GM04504 (cell line): ENCODE measurements at places on chromosomes 1 and 21.

DNA sequence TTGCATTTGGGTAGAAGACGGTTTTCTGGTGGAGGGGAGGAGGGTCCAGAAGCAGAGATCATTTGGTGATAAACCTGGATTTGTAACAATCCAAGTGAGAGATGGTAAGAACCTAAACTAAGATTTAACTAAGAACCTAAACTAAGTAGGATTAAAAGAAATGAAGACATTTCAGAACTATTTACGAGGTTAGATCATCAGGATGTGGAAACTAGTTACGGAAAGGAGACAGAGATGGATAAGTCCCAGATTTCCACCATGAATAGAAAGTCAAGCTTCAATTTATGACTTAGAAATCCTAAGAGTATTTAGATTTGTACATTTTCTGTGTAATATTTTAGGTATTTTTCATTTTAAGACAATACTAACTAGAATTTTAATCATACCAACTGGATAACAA, 86.3 kb downstream of the SEC16B start:
- DNase-seq, result no peak

DNA sequence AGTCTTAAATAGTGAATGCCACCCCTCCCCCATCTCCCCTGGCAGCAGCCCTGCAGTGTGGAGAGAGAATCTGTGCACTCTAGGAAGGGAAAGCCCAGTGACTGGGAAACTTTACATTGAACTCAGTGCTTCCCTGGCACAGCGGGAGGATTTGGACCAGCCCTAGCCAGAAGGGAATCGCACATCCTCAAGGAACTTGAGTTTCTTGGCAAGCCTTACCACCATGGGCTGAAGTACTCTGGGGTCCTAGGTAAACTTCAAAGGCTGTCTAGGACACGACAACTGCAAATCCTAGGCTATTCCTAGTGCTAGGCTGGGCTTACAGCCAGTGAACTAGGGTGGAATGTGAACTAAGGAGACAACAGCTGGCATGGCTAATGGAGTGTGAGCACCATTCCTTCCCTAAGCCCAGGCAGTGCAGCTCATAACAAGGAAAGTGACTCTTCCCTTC, 88.3 kb downstream of the COL24A1 start:
- DNase-seq, result no peak

DNA sequence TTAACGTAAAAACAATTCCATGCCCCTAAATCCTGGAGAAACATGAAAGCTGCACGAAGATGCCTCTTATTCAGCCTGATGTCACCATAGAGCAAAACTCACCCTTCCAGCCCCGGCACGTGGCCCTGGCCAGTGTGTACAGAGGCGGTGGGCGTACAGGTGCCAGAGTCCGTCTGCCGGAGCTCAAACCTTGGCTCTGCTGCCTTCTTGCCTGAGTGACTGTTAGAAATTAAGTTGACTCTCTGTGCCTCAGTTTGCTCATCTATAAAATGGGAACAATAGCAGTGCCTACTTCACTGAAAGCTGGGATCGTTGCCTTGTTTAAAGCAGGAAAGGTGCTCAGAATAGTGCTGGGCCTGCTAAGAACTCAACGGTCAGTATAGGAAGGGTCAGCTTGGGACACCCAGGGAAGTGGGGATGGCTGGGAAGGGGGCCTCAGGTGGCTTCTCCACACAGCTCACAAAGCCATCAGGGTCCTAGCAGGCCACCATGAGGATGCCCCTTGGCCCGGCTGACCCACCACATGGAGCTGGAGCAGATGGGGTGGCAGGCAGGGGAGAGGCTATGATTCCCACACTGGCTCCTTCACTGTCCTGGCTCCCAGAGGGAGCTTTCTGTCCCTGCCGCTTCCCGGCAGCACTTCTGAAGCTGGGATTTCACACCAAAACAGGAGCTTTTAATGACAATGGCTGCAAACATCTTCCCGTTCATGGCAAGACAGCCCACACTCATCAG, 237.2 kb downstream of the NPHP4 start:
- no peak for DNase-seq

DNA sequence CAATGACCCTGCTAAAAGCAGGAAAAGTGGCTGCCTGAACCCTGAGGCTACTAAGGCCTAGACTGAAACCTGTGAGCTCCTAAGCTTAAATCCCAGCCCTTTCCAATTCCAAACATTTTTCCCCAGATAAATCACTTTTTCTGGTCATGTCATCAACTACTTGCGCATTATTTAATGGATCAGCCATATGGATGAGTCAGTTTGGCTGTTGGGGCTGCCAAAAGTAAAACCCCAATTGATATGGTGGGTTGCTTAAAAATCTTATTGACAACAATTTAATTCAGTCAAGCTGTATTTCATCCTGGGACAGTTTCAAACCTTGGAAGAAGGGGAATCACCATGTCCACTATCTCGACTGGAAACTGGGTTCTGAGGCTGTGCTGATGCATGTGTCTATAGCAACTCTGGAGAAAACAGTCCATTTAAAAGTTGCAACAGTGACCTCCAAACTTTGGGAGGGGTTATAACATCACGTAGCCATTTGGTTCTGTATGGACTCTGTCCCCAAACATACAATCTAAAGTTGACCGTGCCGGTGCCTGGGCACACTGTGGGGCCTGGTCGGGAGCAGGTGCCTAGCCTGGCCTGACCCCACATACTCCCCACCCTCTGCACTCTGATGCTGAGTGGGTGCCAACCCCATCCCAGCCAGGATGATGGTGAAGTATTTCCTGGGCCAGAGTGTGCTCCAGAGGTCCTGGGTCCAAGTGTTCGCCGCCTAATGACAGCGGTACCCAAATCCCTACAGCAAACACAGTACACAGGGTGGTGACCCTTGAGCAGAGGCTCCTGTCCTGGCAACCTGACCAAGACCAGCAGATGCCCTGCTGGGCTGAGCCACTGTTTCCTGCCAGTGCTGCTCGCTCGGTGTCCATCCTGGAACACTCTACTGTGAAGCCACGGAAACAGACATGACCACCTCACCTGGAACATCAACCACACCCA, 46.5 kb upstream of the LRRC52 start:
- DNase-seq, result no peak

DNA sequence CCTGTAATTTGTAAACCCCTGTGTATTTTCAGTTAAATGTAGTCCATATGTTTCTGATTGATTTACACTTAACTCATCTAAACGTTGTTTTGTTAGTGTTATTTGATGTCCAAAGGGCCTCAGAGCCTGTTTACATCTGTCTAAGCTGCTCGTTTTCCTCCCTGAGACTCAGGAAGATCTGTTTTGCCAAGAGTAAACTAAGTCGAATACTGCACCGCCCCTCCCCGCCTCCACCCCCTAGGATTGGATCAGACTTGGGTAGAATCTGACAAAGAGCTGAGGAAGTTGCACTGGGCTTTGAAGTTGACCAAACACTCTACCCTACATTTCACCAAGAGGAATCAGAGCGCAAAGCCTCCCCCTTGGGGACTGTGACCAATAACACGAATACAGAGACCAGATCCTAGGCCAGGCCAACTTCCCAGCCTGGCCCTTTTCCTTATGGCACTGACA, 206.9 kb upstream of the LMO4 start:
- DNase-seq, result no peak

GRCh38 chr1:3468236-3469103, 14.0 kb downstream of the ARHGEF16 start:
- no peak for DNase-seq

DNA sequence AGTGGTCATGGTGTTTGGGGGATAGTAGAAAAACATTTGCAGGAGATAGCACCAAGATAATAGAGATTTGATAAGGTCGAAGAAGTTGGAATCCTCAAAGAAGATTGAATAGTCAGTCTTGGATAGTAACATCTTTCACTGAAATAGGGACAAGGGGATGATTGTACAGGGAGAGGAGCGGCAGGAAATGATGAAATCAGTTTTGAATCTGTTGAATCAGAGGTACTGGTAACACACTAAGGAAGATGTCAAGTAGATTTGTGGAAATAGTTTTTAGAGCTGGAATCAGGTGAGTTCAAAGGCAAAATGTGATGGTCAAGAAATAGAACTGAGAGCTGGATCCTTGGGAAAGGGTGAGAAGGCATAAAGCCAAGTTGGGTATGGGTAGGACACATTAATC, 26.5 kb downstream of the CAP1 start:
- DNase-seq, result no peak

- DNase-seq, result no peak
Observed at GRCh38 chr1:204275695-204276370, 62.0 kb upstream of the GOLT1A start.

- no peak for DNase-seq
Observed at GRCh38 chr1:90710579-90711536, 6.2 kb downstream of the BARHL2 start.

- peak; percentile 19 for DNase-seq
Observed at GRCh38 chr1:35319988-35320713, 51.6 kb downstream of the ZMYM4 start.

GRCh38 chr21:42525029-42525581, 11.5 kb downstream of the SLC37A1 start:
- DNase-seq, result no peak

GRCh38 chr1:30418061-30418938, 305.1 kb downstream of the MATN1 start:
- DNase-seq, result no peak

- no peak for DNase-seq
Observed at GRCh38 chr1:183248989-183249691, 63.1 kb downstream of the LAMC2 start.

DNA sequence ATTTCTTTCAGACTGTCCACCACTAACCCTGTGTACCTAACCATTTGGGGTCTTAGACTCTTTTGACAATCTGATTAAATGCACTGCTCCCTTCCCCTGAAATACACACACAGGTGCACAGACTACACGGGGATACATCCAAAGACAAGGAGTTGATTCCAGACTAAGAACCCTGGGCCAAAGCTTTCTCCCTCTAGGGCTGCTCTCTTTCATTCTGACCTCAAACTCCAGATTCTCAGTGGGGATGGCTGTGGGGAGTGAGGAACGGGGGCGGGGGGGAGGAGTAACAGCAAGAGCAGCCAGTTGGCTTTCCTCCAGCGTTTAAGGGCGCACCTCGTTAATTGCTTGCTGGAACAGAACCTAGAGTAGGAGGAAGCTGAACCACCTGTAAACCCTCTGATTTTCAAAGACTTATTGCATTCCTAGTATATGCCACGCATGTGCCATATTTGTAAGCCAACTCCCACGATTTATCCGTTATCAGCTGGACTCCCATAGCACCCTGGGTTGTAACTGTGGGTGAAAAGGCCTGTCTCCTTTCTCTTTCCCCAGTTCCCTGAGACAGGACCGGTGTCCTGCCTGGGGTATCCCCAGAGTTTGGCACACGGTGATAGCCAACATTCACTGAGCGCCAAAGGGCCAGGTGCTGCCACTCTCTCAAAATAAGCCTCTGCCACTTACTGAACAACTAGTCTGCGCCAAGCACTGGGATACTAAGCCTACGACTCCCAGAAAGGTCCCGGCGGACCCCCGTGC, 920 bp downstream of the MTHFR start:
- DNase-seq, result no peak

GRCh38 chr1:2494323-2494693, 18.2 kb downstream of the PLCH2 start:
- DNase-seq, result peak; percentile 65

GRCh38 chr1:28110555-28110954, 22.1 kb upstream of the EYA3 start:
- no peak for DNase-seq

DNA sequence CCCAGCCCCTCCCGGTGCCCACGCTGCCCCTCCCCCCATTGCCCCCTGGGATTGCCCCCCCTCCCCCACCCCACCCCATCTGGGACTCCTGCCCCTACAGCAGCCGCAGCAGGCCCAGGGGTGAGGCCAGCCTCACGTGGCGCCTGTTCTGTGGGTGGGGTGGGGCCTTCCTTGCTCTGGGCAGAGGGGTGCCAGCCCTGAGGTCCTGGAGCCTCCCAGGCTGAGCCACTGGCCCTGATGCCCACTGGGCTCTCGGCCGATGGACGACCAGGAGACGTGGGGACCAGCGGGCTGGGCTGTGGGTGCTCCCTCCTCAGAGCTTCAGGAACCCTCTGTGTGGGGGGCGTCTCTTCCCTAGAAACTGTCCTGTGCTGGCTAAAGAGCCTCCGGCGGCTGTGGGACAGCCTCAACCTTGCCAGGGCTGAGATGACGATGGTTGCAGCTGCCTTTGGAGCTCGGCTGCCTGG, 5.8 kb upstream of the C1orf159 start:
- DNase-seq, result no peak

DNA sequence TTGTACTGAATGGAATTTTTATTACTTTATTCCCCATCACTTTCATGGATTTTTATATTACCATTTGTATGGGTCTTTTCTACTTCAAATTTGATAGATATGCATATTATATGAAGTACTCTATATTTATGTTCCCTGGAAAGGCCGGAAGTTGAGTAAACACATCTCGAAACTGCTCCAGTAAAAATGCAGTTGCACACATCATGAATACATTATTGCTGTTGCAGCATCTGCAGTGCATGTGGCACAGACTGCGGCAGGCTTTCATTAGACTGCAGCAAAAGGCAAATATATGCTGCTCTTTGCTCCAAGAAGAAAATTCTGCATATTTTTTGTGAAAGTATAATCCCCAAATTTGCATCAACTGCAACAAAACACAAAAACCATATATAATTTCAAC, 48.7 kb upstream of the LRRC7 start:
- no peak for DNase-seq

DNA sequence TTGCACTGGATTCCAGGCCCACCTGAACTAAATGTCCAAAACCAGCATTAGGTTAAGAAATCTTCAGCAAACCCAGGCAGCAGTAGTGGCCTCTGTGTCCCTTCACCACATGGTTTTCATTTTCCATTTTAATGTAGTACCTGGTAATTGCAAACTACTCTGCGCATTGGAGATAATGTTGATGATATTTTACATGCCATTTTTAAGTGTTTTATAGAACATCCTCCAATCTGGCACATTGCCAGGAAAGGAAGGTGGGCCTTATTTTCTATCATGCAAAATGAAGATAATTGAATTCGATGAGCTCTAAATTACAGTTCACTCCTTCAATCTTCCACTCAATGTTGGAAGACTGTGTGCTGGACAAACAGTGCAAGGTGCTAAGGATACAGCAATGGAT, 89.5 kb downstream of the ZC3H11B start:
- no peak for DNase-seq

DNA sequence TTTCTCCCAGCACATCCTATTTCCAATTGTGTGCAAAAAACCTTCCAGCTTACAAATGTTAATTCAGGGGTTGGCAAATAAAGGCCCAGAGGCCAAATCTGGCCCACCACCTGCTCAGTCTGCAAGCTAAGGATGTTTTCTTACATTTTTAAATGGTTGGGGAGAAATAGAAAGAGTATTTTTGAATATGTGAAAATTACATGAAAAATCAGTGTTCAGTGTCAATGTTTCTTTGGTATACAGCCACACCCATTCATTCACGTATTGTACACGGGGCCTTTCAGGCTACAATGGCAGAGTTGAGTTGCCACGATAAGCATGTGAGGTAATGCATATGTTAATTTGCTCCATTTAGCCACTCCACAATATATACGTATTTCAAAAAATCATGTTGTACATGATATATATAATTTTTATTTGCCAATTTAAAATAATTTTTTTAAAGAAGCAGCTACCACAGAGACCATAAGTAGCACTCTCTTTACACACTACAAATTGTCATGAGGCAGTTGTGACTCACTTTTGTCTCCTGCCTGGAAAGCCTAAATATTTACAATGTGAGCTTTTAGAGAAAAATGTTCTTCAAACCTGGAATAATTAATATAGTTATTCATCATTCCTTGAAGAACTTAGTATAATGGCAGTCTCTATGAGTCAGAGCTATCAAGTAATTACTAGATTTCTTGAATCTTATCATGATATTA, 189.6 kb downstream of the SMYD3 start:
- DNase-seq, result no peak

GRCh38 chr1:186059311-186059710, 315.7 kb downstream of the TPR start:
- peak; percentile 44 for DNase-seq
